ENCODE measurements at places on chromosomes 3 and 15. TPM values are rescaled to one million over a fixed set of nuclear protein-coding genes. Genes with fewer than 3 reads are reported as not detected.

Gene GASK1A
- total RNA-seq, result not detected

Gene ARIH2
- 157 TPM for total RNA-seq

Gene RGMA
- total RNA-seq, result not detected

Gene PLSCR2
- not detected for total RNA-seq

DNA sequence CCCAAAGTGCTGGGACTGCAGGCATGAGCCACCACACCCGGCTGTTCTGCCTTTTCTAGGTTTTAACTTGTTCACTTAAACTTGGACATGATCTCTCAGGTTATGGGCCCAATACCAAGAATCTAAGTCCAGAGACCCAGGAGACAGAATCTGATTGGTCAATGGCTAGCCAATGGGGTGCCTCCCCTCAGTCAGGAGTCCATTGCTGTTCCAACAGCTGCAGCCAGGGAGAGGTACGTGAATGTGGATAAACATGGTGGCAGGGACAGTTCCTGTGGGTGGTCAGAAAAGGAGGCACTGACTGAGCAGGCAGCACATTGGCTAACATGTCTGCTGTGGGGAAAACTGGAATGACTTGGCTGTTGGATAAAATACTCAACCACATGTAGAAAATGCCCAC, 140.3 kb downstream of the RPLP1 start:
- no peaks in the 10 kb centered on the region for H3K36me3 ChIP-seq
- H3K4me3 ChIP-seq, result no peak overlapping the region
- H3K4me1 ChIP-seq, result peaks cover 9% of the 10 kb centered on the region
- peaks cover 7% of the 10 kb centered on the region for H3K27me3 ChIP-seq
- DNase-seq, result no peak
- H3K27ac ChIP-seq, result no peak overlapping the region

GRCh38 chr3:197174927-197175326, 123.5 kb downstream of the DLG1 start:
- no peaks in the 10 kb centered on the region for H3K27me3 ChIP-seq
- DNase-seq, result no peak
- H3K36me3 ChIP-seq, result peaks cover 9% of the 10 kb centered on the region
- no peaks in the 10 kb centered on the region for H3K4me1 ChIP-seq

GRCh38 chr3:29141197-29141917, 139.5 kb upstream of the RBMS3 start:
- no peak for DNase-seq
- no peak overlapping the region for H3K27ac ChIP-seq
- peaks cover 2% of the 10 kb centered on the region for H3K27me3 ChIP-seq
- no peaks in the 10 kb centered on the region for H3K36me3 ChIP-seq

- no peaks in the 10 kb centered on the region for H3K36me3 ChIP-seq
- H3K4me1 ChIP-seq, result peaks cover 4% of the 10 kb centered on the region
- H3K27ac ChIP-seq, result no peak overlapping the region
These were observed 1.2 kb downstream of the ARPP21 start for GRCh38 chr3:35640190-35641165.

DNA sequence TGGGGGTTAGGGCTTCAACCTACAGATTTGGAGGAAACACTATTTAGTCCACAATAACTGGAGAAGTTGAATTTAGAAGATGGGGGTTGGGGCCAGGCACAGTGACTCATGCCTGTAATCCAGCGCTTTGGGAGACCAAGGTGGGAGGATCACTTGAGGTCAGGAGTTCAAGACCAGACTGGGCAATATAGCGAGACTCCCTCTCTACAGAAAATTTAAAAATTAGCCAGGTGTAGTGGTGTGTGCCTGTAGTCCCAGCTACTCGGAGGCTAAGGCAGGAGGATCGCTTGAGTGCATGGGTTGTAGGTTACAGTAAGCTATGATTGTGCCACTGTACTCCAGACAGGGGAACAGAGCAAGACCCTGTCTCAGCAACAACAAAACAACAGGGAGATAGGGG, 5.0 kb upstream of the DYNLT2B start:
- H3K4me3 ChIP-seq, result no peak overlapping the region
- peaks cover 2% of the 10 kb centered on the region for H3K27me3 ChIP-seq
- no peak for DNase-seq
- H3K4me1 ChIP-seq, result peaks cover 6% of the 10 kb centered on the region

- no peak overlapping the region for H3K4me3 ChIP-seq
- H3K27ac ChIP-seq, result no peak overlapping the region
- H3K4me1 ChIP-seq, result no peaks in the 10 kb centered on the region
These were observed 92.2 kb downstream of the APBA2 start for GRCh38 chr15:28978011-28978378.

GRCh38 chr3:71723452-71724170, 1.6 kb downstream of the EIF4E3 start:
- H3K4me1 ChIP-seq, result peaks cover 66% of the 10 kb centered on the region
- peak overlapping the region; percentile 86 for H3K27ac ChIP-seq

DNA sequence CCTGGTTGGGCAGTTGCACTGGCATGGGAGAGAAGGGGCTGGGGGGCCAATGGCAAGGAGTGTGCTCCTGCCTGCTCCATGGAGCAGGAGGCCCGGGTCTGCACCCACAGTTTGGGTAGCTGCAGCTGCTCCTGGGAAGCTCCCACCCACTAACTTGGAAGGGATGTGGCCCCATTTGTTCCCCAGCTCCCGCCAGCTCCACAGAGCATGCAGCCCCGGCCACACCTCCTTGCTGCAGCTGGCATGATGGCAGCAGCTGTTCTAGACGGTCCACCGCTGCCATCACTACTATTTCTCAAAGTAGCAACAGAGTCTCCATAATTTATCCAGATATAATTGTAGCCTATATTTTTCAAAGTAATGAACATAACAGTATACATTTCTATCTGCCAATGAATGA, 65.8 kb downstream of the PIK3CB start:
- H3K4me1 ChIP-seq, result peaks cover 7% of the 10 kb centered on the region
- DNase-seq, result no peak
- no peak overlapping the region for H3K27ac ChIP-seq
- peaks cover 22% of the 10 kb centered on the region for H3K36me3 ChIP-seq
- H3K4me3 ChIP-seq, result no peak overlapping the region
- no peaks in the 10 kb centered on the region for H3K27me3 ChIP-seq

GRCh38 chr3:4804161-4805058, 174.8 kb upstream of the BHLHE40 start:
- H3K4me1 ChIP-seq, result peaks cover 53% of the 10 kb centered on the region
- H3K4me3 ChIP-seq, result peak overlapping the region; percentile 30
- peak; percentile 64 for DNase-seq
- H3K36me3 ChIP-seq, result peaks cover 85% of the 10 kb centered on the region

Data from activated CD4-positive, alpha-beta T cell treated with anti-CD3 and anti-CD28 coated beads, Interleukin-2, amount 10 ng/mL, durations not matched to agents 24 days and 14 days (primary cell).